Inflammatory macrophage treated with lipopolysaccharide for 1 hour (primary cell): ENCODE measurements at places on chromosomes 16 and 17.

- no peak for DNase-seq
Observed at GRCh38 chr16:85621698-85622428, 8.7 kb downstream of the GSE1 start.

DNA sequence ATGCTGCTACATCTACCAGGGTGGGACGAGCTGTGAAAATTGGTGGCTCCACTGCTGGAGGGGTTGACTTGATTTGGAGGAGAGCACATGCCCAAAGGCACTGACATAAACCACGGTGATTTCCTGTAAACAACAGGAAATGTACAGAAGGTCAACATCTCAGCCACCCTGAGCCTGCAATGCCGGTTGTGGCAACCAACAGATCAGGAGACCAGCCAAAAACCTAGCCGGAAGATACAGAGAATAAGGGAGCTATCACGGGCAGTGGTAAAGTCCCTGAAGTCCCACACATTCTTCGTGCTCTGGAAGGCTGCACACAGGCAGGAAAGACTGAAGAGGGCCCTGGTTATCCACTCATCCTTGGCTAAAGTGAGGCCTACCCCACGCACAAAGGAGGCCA, 56.2 kb downstream of the ADCY9 start:
- DNase-seq = no peak

DNA sequence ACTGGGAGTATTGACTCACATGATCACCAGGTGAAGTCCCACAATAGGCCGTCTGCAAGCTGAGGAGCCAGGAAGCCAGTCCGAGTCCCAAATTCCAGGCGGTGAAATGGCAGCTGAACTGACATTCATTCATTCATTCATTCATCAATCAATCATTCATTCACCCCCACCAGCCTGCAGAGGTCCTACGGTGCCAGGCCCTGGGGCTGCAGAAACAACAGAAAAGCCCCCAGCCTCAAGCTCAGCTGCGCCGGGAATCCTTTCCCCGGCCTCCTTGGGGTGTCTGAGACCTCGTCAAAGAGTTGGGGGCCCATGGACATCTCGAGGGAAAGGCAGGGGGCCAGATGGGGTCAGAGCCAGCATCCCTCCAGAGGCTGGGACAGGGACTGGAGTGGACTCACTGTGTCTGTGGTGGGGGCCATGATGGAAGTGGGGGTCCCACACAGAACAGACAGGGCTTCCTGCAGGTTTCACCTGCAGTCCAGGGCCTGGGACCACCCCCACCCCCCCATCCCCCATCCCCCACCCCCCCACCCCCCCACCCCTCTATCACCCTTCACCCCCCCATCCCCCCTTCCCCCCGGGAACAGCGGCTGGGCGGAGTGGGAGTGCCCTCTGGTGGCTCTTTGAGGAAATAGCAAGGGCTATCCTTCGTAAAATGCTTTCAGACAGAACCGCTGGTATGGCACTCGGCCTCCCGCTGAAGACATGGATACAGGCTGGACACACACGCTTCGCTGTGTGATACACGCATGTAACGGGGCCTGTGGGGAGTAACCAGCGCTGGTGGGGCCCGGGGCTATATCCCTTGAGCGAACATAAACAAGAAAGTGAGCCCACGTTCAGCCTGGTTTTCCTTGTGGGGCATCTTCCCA, 8.5 kb upstream of the ZC3H18 start:
- no peak for DNase-seq

- no peak for DNase-seq
Observed at GRCh38 chr16:14473488-14473887, 156.6 kb downstream of the PARN start.

- no peak for DNase-seq
Observed at GRCh38 chr16:9270424-9270823, 179.0 kb downstream of the HAPSTR1 start.

- DNase-seq = no peak
Observed at GRCh38 chr16:19235886-19236285, 49.6 kb upstream of the CLEC19A start.

GRCh38 chr16:22948058-22948602, 134.2 kb downstream of the HS3ST2 start:
- no peak for DNase-seq

- no peak for DNase-seq
Observed at GRCh38 chr17:28723159-28723835, 2.7 kb downstream of the TLCD1 start.

GRCh38 chr17:63250830-63251229, 195.3 kb downstream of the CYB561 start:
- DNase-seq = no peak

- no peak for DNase-seq
Observed at GRCh38 chr16:143456-143855, 5.0 kb upstream of the NPRL3 start.

- no peak for DNase-seq
Observed at GRCh38 chr17:58193641-58194255, 1.2 kb downstream of the EPX start.

DNA sequence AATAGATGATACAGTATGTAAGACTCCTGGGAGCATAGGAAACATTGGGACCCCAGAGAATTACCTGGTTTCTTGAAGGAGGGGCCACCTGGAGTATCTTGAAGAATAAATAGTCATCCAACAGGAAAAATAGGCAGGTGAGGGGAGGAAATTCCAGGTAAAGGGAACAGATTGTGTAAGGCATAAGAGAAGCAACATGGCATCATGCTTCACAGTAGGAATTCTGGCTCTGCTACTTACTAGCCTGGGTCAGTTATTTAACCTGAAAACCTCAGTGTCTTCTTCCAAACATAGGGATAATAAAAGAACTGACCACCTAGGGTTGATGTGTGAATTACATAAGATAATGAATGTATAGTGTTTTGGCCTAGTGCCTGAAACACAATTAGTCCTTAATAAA, 122.1 kb downstream of the CA10 start:
- no peak for DNase-seq

- DNase-seq = no peak
Observed at GRCh38 chr16:50568187-50568815, 20.1 kb downstream of the NKD1 start.

- peak; percentile 43 for DNase-seq
Observed at GRCh38 chr16:55577887-55578286, 11.4 kb downstream of the CAPNS2 start.

DNA sequence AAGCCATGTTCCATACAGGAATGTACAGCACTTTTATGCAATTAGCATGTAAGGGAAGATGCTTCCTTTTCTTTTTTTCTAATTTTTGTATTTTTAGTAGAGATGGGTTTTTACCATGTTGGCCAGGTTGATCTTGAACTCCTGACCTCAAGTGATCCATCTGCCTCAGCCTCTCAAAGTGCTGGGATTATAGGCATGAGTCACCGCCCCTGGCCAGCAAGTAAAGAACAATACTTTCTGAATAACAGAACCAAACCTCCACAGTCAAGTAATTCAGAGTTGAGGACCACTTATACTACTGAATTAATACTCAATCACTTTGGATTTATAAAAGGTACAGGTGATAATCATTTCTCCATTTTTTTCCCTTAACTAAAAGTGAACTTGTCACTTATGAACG, 13.0 kb downstream of the C16orf87 start:
- DNase-seq = no peak

DNA sequence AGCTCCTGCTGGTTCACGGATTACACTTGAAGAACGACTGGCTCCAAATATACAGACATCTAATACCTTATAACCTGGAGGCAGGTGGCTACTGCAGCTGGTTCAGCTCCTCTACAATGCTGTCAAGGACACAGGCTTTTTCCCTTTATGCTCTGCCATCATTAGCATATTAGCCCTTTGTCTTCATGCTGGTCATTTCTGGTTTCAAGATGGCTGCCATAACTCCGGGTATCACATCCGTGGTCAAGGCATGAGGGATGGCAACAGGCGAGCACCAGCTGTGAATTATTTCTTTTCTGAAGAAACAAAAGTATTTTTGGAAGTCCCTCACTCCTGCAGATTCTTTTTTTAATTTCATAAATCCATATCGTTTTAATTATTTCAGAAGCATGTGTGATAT, 124.3 kb upstream of the MED13 start:
- no peak for DNase-seq

DNA sequence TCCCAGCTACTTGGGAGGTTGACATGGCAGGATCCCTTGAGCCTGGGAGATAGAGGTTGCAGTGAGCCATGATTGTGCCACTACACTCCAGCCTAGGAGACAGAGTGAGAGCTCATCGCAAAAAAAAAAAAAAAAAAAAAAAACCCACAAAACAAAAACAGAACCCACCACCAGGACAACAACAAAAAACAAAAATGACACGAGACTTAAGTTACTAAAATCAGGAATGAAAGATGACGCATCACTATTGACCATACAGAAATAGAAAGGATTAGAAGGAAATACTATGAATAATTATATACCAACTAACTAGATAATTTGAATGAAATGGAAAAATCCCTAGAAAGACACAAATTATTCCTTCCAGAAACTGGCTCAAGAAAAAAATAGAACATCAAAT, 432.4 kb upstream of the PMFBP1 start:
- no peak for DNase-seq

DNA sequence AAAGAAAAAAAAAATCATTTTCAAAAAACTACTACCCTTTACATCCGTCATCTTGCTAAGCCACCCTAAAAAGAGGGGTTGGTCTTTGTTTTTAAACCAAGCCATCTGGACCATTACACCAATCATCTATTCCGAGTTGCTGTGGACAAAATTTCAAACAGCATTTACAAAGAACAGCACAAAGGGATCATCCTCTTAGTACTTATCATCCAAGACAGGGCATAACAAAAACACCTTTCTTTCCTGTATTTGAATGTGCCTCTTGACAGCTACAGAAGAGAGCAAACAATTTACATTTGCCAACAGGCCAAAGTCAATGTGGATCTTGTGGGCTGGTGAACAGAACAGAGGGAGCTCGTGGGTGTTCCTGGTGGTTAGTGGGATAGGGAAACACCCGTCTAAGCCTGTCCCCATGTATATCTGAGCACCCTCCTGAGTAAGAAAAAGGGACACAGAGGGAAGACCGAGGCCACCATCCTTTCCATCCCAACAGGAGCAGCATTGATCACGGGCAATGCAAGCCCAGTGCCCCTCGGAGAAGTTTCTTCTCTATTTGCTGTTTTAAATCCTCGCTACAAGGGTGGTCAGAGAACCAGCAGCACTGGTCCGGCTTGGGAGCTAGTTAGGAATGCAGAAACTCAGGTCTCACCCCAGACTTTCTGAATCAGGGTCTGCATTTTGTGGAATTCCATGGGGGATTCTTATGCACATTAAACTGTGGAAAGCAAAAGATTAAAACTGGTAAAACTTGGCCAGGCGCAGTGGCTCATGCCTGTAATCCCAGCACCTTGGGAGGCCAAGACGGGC, 1.9 kb downstream of the SLC39A11 start:
- no peak for DNase-seq

DNA sequence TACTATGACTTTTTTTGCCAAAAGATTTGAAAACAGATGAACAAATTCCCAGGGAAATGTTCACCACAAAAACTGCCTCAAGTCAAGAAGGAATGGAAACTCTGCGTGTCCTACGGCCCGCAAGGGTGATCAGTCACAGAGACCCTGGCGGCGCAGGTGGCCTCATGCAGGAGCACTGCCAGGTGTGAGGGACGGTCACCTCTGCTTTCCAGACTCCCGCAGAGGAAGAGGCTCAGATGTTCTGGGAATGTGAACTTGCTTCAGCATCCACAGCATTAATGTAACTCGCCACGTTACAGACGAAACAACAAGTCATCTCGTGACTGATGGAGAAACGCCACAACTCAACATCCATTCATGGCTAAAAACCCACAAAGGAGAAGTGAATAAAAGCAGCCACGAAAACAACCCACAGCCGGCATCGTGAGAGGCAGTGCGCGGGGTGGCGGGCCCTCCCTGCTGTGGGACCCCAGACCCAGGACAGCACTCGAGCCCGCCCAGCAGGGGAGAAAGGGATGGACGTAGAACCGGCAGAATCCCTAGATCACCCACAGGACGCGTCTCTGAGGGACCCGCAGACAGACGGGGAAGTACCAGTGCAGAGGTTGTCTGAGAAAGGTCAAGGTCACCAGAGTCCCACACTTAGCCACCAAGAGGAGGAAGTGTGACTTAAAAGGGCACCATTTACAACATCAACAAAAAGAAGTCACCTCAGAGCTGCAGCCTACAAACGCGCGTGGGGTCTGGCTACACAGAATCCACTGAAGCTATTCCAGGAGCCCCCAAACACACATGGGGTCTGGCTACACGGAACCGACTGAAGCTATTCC, 76.9 kb upstream of the GNG13 start:
- peak; percentile 48 for DNase-seq

GRCh38 chr17:46121165-46121764, 72.0 kb downstream of the KANSL1 start:
- no peak for DNase-seq

DNA sequence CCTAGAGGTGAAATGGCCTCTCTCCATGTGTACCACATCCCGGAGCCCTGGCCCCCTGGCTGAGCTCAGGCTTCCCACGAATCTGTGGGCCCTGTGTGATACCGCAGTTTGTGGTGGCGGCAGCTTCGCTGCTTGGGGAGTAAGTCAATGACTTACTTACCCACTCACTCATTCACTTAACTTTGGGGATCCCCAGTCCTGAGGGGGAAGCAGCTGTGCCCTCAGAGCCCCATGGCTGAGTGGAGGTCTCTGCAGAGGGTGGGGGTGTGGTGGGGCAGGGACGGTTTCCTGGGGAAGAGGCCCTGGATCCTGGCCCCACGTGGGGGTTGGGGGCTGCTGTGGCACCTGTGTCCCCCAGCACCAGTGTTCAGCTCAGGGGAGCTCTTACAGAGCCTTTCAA, 13.2 kb downstream of the KCNJ12 start:
- no peak for DNase-seq

DNA sequence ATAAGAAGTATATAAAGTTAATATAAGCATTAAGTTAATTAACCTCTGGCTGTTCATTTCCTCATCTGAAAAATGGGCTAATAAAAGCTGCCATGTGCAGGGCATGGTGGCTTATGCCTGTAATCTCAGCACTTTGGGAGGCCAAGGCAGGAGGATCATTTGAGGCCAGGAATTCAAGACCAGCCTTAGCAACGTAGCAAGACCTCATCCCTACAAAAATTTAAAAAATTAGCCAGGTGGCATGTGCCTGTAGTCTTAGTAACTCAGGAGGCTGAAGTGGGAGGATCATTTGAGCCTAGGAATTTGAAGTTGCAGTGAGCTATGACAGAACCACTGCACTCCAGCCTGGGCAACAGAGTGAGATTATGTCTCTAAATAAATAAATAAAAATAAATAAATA, 40.6 kb upstream of the MMD start:
- no peak for DNase-seq

DNA sequence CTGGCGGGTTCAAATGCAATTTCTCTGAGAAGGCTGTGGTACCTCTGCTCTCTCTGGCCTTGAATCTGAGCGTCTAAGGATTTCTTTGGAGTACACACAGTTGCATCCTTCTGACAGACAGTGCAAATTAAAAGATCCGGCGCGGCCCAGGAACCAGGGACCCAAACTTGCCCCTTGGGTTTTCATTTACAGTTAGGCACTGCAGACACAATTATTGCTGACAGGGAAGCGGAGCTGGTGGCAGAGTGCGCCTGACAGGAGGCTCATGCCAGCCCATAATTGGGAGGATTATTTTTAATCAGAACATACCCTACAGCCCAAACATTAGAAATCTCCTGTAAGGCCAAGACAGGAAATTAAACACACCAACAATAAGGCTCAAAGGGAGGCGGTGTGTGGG, 1023.4 kb upstream of the RBFOX1 start:
- no peak for DNase-seq

GRCh38 chr16:88922114-88922825, 54.7 kb downstream of the CBFA2T3 start:
- peak; percentile 46 for DNase-seq
